Breast epithelium (tissue), 4 donors: ENCODE measurements at places on chromosomes 3 and 15. TPM values are rescaled to one million over a fixed set of nuclear protein-coding genes. Genes with fewer than 3 reads are reported as not detected.

DNA sequence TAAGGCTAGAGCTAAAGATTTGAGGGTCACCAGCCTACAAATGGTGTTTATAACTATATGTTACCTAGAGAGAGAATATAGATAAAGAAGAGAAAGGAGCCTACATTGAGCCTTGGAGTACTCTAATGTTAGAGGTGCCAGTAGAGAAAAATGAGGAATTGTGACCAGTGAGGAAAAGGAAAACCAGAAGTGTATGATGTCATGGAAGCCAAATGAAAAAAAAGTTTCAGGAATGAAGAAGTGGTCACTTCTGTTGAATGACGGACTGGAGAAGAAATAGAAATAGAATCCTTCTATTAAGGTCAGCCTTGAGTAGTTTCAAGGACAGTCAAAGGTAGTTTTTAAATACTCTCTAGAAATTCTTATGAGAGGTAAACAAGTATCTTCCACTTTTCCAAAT, 51.2 kb upstream of the MLF1 start:
- DNase-seq = no peak

DNA sequence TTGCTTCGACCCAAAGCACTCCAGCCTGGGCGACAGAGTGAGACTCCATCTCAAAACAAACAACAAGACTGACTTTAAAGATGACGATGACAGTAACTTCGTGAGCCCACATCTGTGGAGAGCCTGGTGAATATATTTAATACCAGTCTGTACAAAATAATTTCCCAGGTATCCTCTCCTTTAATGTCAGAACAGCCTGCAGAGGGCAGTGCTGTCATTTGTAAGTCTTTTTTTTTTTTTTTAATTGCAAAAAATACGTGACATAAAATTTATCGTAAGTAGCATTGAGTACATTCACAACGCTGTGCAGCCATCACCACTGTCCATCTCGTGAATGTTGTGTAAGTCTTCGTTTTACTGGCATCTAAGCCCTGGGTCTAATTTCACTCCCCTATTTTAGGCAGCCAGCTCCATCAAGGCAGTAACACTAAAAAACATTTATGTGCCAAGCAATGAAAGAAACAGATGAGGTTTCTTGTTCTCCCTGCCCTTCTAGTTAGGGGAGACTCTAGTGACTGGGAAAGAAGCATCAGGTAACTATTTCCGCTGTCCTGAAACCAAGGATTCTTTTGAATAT, 1.4 kb downstream of the HTD2 start:
- no peak for DNase-seq

DNA sequence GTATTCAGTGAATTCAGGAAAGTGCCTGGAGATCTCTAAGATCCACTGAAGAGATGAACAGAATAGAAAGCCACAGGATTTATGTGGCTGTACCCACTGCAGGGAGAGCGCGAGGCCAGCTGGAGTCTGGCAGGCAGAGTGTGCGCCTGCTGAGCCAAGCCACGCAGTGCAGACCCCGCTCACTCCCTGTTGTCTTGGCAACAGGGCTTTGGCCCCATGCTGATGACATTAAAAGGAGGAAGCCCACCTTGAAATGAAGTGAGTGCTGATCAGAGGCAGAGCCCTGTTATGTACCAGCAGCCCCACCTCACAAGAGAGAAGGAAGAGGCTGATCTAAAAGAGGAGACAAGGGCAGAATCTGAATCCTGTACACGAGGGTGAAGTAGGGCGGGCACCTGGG, 36.7 kb downstream of the PXYLP1 start:
- no peak for DNase-seq

GRCh38 chr15:29072444-29072843, 186.7 kb downstream of the APBA2 start:
- DNase-seq = no peak

GRCh38 chr15:95249524-95249923, 1018.2 kb downstream of the MCTP2 start:
- no peak for DNase-seq

DNA sequence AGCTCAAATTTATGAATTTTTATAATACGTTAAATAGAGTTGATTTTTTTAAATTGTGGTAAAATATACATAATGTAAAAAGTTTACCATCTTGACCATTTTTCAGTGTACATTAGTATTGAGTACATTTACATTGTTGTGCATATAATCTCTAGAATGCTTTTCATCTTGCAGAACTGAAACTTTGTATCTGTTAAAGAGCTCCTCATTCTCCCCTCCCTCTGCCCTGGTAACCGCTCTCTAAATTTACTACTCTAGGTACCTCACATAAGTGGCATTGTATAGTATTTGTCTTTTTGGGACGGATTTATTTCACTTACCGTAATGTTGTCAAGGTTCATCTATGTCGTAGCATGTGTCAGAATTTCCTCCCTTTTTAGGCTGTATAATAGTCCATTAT, 13.6 kb downstream of the TBC1D23 start:
- no peak for DNase-seq

- no peak for DNase-seq
Measured at GRCh38 chr3:95356764-95357501, 1294.1 kb downstream of the NSUN3 start.

Gene BFSP2
- total RNA-seq = not detected

Gene TLR9
- 0.29 TPM for total RNA-seq
